ENCODE measurements at places on chromosomes 5 and 9. TPM values are rescaled to one million over a fixed set of nuclear protein-coding genes. Genes with fewer than 3 reads are reported as not detected.

CATSPER3 gene
- 0.50 TPM for total RNA-seq

SELENOP gene
- total RNA-seq = 0.70 TPM

PALM2AKAP2 gene
- not detected for total RNA-seq

CDX1 gene
- not detected for total RNA-seq

TAF11L3 gene
- total RNA-seq = not detected

LHX3 gene
- 0.18 TPM for total RNA-seq

SNCAIP gene
- total RNA-seq = not detected

CER1 gene
- not detected for total RNA-seq

UBE2R2 gene
- total RNA-seq = 27.4 TPM

CD74 gene
- 477 TPM for total RNA-seq

CD72 gene
- 3.5 TPM for total RNA-seq

Data from T-helper 17 cell (primary cell).